Activated CD8-positive, alpha-beta T cell treated with anti-CD3 and anti-CD28 coated beads, Interleukin-2, amount 10 ng/mL, durations not matched to agents 7 days and 5 days (primary cell): ENCODE measurements at places on chromosomes 4 and X.

DNA sequence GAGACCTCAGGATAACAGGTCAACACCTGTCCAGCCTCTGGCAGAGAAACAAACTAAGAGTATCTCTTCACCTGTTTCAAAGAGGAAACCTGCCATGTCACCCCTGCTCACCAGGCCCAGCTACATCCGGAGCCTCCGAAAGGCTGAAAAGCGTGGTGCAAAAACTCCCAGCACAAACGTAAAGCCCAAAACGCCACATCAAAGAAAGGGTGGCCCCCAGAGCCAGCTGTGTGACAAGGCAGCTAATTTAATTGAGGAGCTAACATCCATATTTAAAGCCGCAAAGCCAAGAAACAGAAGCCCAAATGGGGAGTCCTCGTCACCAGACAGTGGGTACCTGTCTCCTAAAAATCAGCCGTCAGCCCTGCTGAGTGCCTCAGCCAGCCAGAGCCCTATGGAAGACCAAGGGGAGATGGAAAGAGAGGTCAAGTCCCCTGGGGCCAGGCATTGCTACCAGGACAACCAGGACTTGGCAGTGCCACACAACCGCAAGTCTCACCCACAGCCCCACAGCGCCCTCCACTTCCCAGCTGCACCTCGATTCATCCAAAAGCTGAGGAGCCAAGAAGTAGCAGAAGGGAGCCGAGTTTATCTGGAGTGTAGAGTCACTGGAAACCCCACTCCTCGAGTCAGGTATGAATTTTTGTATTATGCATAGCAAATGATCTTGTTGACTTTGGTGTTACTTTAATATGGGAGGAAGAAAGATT is 15.1 kb downstream of the PALLD start:
- DNase-seq, result peak; percentile 88

DNA sequence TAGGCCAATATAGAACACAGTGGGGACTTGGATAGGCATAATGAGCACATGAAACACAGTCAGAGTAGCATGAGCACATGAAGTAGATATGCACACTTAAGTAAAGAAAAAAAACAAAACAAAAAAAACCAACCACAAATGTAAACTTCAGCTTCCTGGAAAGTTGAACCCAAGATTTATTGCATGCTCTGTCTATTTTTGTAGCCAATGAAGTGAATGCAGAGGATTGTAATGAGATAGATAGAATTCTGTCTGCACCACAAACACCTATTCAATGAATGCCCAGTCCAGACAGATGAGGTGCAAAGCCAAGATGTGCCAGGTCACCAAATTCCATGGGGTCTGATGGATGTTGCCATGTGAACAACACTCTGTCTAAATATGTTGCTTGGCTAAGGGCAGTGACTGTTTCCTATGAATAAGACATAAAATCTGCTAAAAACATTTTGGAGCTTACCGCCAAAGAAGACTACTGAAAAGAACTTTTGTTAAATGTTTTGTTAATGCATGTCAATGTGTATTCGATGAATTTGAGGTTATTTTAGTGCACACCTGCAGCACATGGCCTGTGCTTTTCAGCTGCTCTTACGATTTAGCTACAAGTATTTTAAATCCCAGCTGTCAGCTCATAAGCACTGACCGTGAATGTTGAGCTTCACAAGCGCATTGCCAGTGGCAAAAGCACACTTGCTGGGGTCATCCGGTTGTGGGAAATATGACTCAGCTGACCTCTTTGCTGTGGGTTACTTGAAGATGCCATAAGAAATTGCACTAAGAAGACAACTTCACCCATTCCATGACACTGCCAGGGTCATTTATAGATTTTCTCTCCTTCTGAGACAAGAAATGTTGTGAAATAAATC is 374.8 kb upstream of the GNPDA2 start:
- no peak for DNase-seq

GRCh38 chr4:30116401-30116800 is 603.8 kb upstream of the PCDH7 start:
- DNase-seq, result no peak

- no peak for DNase-seq
Observed at GRCh38 chr4:77538144-77538543, 67.5 kb upstream of the CXCL13 start.
